ENCODE measurements at places on chromosomes 1 and 21.

- DNase-seq, result no peak
Measured at GRCh38 chr1:182587666-182588499, 1.2 kb downstream of the RNASEL start.

GRCh38 chr1:22552021-22552420 lies 11.3 kb upstream of the EPHA8 start:
- no peak for DNase-seq

GRCh38 chr1:90650401-90650800 lies 66.7 kb downstream of the BARHL2 start:
- no peak for DNase-seq

- DNase-seq, result no peak
Measured at GRCh38 chr1:116933606-116934515, 24.1 kb downstream of the PTGFRN start.

DNA sequence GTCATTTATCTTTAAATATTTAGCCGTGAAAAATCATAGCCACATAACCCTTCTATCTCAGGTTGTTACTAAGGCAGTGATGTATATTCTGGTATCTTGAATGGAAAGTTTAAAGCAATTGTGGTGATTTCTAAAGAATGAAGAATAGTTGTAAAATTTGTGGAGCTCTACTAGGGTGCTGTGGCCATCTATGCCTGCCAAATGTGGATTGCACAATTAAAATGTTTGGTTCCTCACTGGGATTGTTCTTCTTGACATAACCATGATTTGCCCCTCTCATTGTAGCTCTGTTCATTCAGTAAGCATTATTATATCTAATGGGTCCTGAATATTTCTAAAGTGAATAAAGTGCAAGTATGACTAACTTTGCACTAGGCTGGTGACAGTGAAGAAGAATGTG lies 50.1 kb downstream of the AK4 start:
- DNase-seq, result no peak

DNA sequence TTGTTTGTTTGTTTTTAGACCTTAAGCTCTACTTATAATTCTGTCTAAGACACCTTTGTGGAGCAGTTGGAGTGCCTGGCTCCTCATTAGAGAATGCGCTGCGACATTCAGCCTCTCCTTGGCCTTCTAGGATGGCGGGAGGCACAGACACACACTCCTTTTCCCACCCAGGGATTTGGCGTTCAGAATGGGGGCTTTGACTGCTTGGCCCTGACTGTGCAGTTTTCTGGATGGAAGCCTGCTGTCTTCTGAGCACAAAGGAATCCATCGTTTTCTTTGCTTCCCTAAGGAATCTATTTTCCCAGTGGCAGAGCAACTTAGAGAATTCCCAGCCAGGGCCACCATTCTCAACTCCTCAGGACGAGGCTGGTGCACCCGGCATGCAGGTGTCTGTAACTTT lies 83.6 kb downstream of the GALNT2 start:
- no peak for DNase-seq

- no peak for DNase-seq
Measured at GRCh38 chr1:99062192-99062591, 57.5 kb upstream of the PLPPR5 start.

GRCh38 chr21:16330082-16330907 lies 600.5 kb downstream of the USP25 start:
- DNase-seq, result no peak

Measured in activated T-cell treated with anti-CD3 and anti-CD28 coated beads, Interleukin-2, amount 50 U/mL, for 48 hours (primary cell).